Activated naive CD8-positive, alpha-beta T cell treated with anti-CD3 and anti-CD28 coated beads, Interleukin-2, amount 10 ng/mL, durations not matched to agents 7 days and 5 days (primary cell): ENCODE measurements at places on chromosomes 11 and 22.

- H3K4me3 ChIP-seq, result no peak overlapping the region
- no peaks in the 10 kb centered on the region for H3K27me3 ChIP-seq
- H3K36me3 ChIP-seq, result no peaks in the 10 kb centered on the region
- H3K4me1 ChIP-seq, result no peaks in the 10 kb centered on the region
These were observed 62.7 kb upstream of the FIBIN start for GRCh38 chr11:26931248-26931631.

- H3K36me3 ChIP-seq, result peaks cover 20% of the 10 kb centered on the region
- peak overlapping the region; percentile 48 for H3K27ac ChIP-seq
These were observed 69.6 kb downstream of the MED15 start for GRCh38 chr22:20577045-20577444.

- H3K27ac ChIP-seq, result no peak overlapping the region
- H3K27me3 ChIP-seq, result no peaks in the 10 kb centered on the region
- no peak overlapping the region for H3K4me3 ChIP-seq
- no peaks in the 10 kb centered on the region for H3K4me1 ChIP-seq
- no peaks in the 10 kb centered on the region for H3K36me3 ChIP-seq
These were observed 929.0 kb downstream of the BRD1 start for GRCh38 chr22:48898524-48899250.

GRCh38 chr11:67053896-67054329 lies 2.7 kb upstream of the RHOD start:
- H3K27me3 ChIP-seq, result peaks cover 10% of the 10 kb centered on the region
- peaks cover 5% of the 10 kb centered on the region for H3K4me1 ChIP-seq
- no peak overlapping the region for H3K4me3 ChIP-seq
- DNase-seq, result peak; percentile 55

- H3K4me1 ChIP-seq, result peaks cover 44% of the 10 kb centered on the region
- H3K4me3 ChIP-seq, result peak overlapping the region; percentile 46
- H3K27me3 ChIP-seq, result no peaks in the 10 kb centered on the region
- no peak for DNase-seq
- no peak overlapping the region for H3K27ac ChIP-seq
These were observed 2.7 kb downstream of the FEN1 start for GRCh38 chr11:61795459-61795858.

GRCh38 chr11:129703846-129704245 lies 111.8 kb upstream of the TMEM45B start:
- no peaks in the 10 kb centered on the region for H3K4me1 ChIP-seq
- no peak overlapping the region for H3K27ac ChIP-seq
- H3K27me3 ChIP-seq, result peaks cover 5% of the 10 kb centered on the region
- no peaks in the 10 kb centered on the region for H3K36me3 ChIP-seq
- DNase-seq, result no peak

DNA sequence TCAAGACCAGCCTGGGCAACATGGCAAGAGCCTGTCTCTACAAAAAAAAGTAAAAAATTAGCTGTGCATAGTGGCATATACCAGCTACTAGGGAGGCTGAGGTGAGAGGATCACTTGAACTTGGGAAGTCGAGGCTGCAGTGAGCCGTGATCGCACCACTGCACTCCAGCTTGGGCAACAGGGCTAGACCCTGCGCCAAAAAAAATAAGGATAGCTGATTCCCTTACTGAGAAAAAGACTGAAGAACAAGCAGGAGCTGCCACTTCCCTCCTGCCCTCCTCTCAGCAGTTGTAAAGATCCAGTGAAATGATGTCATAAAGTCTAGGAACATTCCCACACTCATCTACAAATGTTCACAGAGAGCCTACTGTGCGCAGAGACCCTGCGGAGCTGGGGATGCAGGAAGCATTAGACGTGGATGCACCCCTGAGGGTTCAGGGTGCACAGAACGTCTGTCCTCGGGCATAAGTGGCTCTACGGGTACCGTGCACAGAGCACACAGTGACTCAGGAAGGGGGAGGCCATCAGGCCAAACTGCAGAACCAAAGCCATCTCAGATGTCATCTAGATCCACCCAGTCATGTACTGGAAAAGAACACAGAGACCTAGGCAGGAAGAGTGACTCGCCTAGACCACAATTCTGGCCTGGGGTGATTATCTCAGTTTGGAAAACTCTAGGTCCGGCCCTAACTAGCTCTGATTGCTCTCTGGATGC lies 11.7 kb downstream of the SEC14L2 start:
- no peaks in the 10 kb centered on the region for H3K27me3 ChIP-seq
- no peak overlapping the region for H3K4me3 ChIP-seq
- no peak for DNase-seq
- peaks cover 16% of the 10 kb centered on the region for H3K4me1 ChIP-seq
- H3K36me3 ChIP-seq, result peaks cover 11% of the 10 kb centered on the region
- no peak overlapping the region for H3K27ac ChIP-seq

DNA sequence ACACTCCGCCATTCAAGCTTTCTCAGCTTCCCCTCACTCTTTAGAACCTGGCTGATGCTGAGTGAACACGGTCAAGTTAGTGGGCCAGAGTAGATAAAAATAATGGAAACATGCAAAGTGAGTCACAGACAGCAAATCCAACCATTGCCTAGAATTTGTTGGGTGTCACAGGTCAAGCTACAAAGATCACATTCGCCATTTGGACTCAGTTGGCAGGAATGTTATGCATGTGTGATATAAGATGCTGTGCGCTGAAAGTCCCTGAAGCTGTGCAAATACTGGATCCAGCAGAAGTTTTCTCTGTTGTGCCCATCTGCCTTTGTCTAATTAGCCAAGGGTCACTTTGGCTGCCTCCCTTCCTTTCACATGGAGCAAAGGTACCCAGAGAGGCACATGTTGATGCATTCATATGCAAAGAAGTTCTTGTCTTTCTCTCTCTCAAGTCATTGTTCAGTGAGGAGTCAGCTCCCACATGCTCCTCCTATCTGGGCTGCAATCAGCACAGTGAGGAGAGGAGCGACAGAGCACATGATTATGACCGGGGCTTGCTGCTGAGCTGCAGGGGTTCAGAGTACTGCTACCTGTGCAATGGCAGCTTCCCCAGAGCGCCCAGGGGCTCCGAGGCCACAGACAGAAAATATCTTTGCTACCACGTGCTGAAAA lies 39.7 kb downstream of the FLI1 start:
- H3K4me3 ChIP-seq, result peak overlapping the region; percentile 72
- DNase-seq, result no peak
- H3K36me3 ChIP-seq, result peaks cover 14% of the 10 kb centered on the region
- peak overlapping the region; percentile 89 for H3K27ac ChIP-seq

DNA sequence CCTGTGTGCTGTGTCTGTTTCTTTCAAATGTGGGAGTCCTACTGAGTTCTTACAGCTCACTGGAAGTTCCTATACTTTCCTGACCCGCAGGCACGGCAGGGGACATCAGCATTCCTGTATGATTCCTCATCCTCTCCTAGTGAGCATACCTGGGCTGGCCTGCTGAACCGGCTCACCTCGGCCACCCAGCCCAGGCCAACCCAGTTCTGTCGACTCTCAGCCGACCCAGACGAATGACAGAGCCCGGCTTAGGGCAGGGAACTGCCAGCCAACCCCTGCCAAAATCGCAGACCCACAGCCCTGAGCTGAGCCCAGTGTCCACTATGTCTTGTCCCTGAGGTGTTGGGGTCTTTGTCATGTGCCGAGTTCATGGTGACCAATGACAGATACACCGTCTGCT lies 339.7 kb downstream of the BRD1 start:
- H3K4me1 ChIP-seq, result no peaks in the 10 kb centered on the region
- H3K36me3 ChIP-seq, result no peaks in the 10 kb centered on the region
- no peak overlapping the region for H3K27ac ChIP-seq
- H3K4me3 ChIP-seq, result no peak overlapping the region

DNA sequence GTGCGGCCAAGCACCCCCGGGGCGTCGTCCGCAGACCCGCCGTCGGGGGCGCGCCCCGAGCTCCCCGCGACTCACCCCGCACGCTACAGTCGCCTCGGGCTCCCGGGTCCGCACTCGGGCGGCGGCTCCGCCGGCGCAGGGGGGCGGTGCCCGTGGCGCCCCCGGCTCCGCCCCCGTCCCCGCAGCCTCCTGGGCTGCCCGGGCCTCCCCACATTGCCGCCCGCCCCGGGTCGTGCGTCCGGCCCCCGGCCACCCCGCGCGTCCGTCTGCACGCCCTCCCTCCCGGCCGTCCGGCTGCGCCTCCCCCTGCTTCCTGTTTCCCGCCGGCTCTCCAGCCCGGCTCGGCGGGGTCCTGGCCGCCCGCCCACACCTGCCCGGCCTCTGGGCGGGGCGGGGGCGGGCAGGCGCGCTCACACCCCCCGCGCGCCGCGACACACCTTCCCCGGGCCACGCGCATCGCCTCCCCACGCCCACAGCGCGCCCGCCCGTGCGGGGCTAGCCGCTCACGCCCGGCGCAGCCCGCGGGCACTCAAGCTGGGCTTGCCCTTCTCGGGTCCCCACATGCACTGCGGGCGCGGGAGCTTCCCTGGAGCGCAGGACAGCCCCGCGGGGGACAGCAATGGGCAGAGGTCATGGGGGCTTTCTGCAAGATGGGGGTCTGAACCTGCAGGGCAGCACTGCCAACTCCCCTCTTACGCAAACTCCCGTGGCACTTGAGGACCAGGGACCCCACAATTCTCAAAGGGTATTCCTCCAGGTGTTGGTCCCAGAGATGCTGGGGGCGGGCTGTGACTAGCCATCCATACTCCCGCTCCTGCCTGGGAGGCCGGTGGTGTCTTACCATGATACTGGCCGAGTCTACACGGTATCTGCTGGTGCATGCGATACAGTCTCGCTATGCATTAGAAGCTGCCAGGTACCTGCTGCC lies at the start of gene CARD10:
TSS of gene CARD10 (minus strand) at position 148 of the 928 bp plus-strand sequence. CDS start 215 bp downstream, outside the sequence.
- peak within 1 kb of the TSS; percentile 63 for H3K4me3 ChIP-seq
- H3K27ac ChIP-seq, result no peak within 1 kb of the TSS
- H3K27me3 ChIP-seq, result peaks cover 68% of the 10 kb centered on the region

DNA sequence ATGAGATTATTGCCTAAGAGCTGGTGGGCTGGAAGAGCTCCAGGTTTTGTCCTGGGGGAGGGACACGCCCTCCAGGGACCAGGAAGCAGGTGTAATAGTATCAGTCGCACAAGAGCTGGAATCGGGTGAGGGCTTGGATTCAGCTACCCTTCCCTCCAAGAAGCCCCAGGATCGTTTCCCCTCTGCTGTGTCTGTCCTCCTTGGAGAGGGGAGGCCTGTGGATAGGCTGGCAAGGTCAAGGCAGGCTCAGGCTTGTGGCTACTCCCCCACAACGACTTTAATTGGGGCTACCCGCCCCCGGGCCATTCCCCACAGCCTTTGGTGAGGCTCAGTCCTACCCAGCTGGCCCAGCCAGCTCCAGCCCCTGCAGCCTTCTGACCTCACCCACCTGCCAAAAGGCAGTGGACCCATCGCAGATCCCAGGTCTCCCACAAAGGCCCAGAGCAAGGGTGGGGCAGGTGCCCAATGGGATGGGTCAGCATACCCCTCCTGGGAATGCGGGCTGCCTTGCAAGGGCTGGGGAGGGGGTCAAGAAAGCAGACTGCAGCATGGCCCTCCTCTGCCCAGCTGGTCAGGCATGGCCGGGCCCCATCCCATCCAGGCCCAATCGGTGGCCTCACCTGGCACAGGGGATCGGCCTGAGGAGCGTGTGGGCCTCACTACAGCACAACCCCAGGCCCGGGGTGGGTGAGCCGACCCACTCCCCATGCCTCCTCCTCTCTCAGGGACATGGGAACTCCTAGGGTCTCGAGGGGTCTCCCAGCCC lies 1.0 kb downstream of the CTSD start:
- no peaks in the 10 kb centered on the region for H3K27me3 ChIP-seq
- H3K27ac ChIP-seq, result peak overlapping the region; percentile 76
- H3K4me3 ChIP-seq, result peak overlapping the region; percentile 77

DNA sequence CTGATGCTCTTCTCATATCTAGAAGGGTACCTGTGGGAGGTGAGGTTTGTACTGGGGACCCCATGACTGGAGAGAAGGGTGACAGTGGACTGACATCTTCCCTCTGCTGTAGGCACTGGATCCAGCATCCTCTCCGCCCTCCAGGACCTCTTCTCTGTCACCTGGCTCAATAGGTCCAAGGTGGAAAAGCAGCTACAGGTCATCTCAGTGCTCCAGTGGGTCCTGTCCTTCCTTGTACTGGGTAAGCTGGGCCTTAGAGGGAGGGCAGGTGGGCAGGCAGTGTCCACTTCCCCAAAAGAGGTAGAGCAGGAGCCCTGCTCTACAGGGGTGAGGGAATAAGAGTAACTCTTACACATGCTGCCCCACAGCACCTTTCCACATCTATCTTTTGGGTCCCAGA lies 15.9 kb downstream of the DGAT2 start:
- H3K4me1 ChIP-seq, result peaks cover 7% of the 10 kb centered on the region
- DNase-seq, result no peak
- no peaks in the 10 kb centered on the region for H3K36me3 ChIP-seq
- H3K27me3 ChIP-seq, result no peaks in the 10 kb centered on the region
- no peak overlapping the region for H3K4me3 ChIP-seq
- no peak overlapping the region for H3K27ac ChIP-seq

- no peaks in the 10 kb centered on the region for H3K27me3 ChIP-seq
- H3K4me3 ChIP-seq, result no peak overlapping the region
- H3K36me3 ChIP-seq, result no peaks in the 10 kb centered on the region
- no peak overlapping the region for H3K27ac ChIP-seq
- H3K4me1 ChIP-seq, result no peaks in the 10 kb centered on the region
These were observed 471.0 kb downstream of the INSC start for GRCh38 chr11:15585602-15586331.

GRCh38 chr11:118401880-118402590 lies 629 bp downstream of the ATP5MG start:
- H3K4me1 ChIP-seq, result peaks cover 43% of the 10 kb centered on the region
- H3K36me3 ChIP-seq, result peaks cover 22% of the 10 kb centered on the region
- peak overlapping the region; percentile 97 for H3K4me3 ChIP-seq
- no peaks in the 10 kb centered on the region for H3K27me3 ChIP-seq

- no peaks in the 10 kb centered on the region for H3K4me1 ChIP-seq
- H3K4me3 ChIP-seq, result no peak overlapping the region
- DNase-seq, result no peak
- H3K27ac ChIP-seq, result no peak overlapping the region
These were observed 23.3 kb downstream of the P4HA3 start for GRCh38 chr11:74288161-74288560.

- DNase-seq, result peak; percentile 64
- peaks cover 8% of the 10 kb centered on the region for H3K27me3 ChIP-seq
- H3K36me3 ChIP-seq, result peaks cover 6% of the 10 kb centered on the region
- H3K4me3 ChIP-seq, result peak overlapping the region; percentile 97
These were observed 1.3 kb downstream of the PARVG start for GRCh38 chr22:44181912-44182587.

DNA sequence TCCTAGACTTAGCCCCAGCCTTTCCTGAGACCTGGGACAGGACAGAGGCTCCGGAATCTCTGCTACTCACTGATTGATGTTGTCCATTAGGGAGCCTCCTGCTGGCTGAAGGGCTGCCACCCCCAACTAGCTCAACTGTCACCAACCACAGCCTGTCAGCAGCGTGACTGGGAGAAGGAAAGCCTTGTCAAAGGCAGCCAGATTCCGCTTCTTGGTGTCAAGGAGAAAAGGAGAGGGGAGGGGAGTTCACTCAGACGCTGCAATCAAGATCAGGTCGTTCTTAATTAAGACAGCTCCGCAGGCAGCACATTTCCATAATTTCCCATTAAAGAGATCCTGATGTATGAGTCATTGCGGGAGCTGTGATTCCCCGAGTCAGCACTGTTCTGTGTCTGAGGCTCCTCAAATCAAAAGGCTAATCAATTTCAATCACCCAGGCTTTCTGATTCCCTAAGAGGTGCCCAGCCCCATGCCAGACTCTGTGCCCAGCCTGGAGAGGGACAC lies 152.8 kb upstream of the ZBED5 start:
- no peak overlapping the region for H3K27ac ChIP-seq
- H3K4me3 ChIP-seq, result no peak overlapping the region
- peaks cover 15% of the 10 kb centered on the region for H3K27me3 ChIP-seq
- H3K36me3 ChIP-seq, result no peaks in the 10 kb centered on the region
- DNase-seq, result no peak

GRCh38 chr11:9144828-9145227 lies 53.4 kb upstream of the SCUBE2 start:
- no peaks in the 10 kb centered on the region for H3K27me3 ChIP-seq
- DNase-seq, result no peak
- peaks cover 47% of the 10 kb centered on the region for H3K36me3 ChIP-seq

GRCh38 chr11:70742553-70743291 lies 344.4 kb downstream of the CTTN start:
- H3K4me1 ChIP-seq, result no peaks in the 10 kb centered on the region
- H3K27ac ChIP-seq, result no peak overlapping the region
- H3K36me3 ChIP-seq, result no peaks in the 10 kb centered on the region
